Breast epithelium (tissue), 4 donors: ENCODE measurements at places on chromosomes 4 and X. TPM values are rescaled to one million over a fixed set of nuclear protein-coding genes. Genes with fewer than 3 reads are reported as not detected.

The TRMT44 gene
- total RNA-seq: 24.6 TPM

The HSD17B13 gene
- total RNA-seq: 0.59 TPM

DNA sequence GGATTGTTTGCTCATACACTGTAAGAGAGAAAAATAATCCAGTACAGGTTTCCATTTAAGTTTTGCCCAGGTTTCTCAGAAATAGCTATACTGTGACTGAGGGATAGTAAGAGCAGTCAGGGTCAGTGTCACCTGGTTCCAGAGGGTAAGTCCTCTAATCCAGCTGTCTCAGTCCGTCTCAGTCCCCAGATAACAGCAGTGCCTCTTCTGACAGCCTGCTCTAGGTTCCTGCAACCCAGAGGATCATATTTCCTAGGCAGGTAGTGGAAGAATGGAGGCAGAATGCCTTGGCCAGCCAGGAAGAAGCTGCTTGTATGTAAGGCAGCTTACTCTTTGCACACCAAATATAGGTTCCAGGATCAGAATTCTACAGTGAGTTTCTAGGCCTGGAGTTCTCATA is 22.6 kb upstream of the GNRHR start:
- H3K27me3 ChIP-seq: no peaks in the 10 kb centered on the region
- H3K4me3 ChIP-seq: no peak overlapping the region
- no peaks in the 10 kb centered on the region for H3K36me3 ChIP-seq
- DNase-seq: no peak

The MPP1 gene
- 24.3 TPM for total RNA-seq
